ENCODE measurements at places on chromosomes 2 and 18.
A peak's percentile ranks its signal among the peaks of the same experiment; 100 is the strongest.

DNA sequence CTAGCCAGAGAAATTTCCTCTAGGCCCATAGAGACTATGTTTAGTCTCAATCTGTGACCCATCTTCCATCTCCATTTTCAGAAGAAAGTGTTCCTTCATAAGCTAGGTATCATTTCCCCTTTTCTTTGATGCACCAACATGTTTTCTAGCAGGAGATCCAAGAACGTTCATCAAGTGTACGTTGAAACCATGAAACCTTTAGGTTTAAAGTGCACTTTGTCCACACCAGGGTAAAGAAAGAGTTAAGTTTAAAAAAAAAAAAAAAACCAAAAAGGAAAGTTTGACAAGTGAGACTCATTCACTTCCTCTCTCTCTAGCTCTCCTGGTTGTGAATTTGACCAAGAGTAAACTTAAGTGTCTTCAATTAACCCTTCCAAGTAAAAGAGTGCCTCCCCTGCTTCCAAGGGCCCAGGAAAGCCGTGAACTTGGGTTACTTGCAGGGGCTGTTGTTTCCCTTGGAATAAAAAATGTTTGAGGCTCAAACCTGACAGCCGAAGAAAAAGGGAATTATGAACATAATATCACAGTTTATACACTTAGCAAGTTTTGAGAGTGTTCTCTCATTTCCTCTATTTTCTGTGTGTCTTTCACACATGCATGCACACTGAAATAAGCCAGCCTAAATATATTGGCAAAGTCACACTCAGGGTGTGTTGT is 56.7 kb downstream of the LBH start:
- DNase-seq, result no peak

DNA sequence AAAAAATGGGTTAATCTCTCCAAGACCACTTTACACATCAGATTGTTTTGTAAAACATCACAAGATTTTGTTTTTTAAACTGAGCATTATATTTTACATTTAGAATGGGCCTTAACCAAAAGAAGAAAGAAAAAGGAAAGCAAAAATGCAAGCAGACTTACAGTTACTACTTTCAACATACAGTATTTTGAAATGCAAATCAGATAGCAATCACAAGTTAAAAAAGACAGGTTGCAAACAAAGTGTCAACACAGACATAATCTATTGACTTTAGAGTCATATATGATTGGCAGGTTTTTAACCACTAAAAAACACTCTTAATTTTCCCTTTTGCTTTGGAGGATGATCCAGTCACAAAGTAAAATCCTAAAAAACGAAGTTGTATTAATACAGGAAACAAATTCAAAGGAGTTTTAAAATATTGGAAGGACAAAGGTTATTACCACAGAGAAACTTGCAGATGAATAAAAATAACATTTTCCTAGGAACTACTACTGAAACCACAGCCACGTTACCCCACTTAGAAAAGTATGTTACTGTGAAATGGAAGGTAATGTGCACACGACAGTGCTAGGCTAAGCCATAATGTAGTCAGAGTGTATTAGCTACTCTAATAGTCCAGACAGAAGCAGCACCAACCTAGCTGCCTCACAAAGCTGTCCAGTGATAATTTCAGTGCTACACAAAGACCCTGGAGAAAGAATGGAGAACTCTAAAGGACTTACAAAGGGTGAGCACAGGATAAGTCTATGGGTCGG is 22.9 kb downstream of the DARS1 start:
- no peak for DNase-seq

DNA sequence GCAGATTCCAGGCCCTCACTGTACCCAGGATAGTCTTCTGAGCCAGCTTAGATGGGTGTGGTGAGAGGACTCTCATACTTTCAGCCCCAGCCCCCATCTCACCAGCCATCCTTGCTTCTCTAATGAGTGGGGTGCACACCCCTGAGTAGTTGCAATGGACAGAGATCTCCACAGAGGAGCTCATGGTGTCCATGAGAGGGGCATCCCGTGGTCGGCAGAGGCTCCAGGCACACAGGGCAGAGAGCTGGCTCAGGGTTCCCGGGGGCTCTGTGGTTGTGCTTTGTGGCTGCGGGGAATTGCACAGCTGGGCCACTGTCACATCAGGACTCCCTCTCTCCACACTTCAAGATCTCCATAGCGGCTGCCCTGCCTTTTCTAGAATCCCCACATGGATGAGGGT is 226.0 kb upstream of the PXDN start:
- no peak for DNase-seq

DNA sequence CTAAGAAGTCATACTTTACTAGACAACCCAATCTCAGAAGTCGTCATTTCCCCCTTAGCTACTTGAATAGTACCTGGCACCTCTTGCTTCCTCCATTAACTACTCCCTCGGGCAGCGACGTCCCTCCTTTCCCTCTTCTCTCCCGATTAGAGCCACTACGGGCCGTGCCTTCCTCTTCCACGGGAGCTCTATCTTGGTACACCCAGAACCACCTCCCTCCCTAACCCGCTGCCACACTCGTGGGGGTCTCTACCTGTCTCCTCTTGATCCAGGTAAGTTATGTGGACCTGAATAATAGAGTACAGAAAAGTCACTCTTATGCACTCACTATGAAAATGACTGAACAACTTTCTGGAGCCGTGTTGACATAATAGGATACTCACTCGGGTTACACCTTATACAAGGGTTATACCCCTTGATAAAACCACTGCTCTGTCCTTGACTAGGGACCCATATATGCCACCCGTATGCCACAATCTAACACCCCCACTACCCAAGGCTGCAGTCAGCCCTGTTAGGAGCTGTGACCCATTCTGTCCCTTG is 595 bp upstream of the HDHD2 start:
- peak; percentile 56 for DNase-seq

GRCh38 chr2:233117351-233117750 is 57.2 kb downstream of the INPP5D start:
- peak; percentile 75 for DNase-seq

- no peak for DNase-seq
These were observed 201.7 kb downstream of the ALK start for GRCh38 chr2:29719639-29720038.

- DNase-seq, result peak; percentile 22
These were observed 27.7 kb downstream of the FAM110C start for GRCh38 chr2:18402-19271.

- DNase-seq, result no peak
These were observed 44.4 kb downstream of the BCL2L11 start for GRCh38 chr2:111165084-111165483.

DNA sequence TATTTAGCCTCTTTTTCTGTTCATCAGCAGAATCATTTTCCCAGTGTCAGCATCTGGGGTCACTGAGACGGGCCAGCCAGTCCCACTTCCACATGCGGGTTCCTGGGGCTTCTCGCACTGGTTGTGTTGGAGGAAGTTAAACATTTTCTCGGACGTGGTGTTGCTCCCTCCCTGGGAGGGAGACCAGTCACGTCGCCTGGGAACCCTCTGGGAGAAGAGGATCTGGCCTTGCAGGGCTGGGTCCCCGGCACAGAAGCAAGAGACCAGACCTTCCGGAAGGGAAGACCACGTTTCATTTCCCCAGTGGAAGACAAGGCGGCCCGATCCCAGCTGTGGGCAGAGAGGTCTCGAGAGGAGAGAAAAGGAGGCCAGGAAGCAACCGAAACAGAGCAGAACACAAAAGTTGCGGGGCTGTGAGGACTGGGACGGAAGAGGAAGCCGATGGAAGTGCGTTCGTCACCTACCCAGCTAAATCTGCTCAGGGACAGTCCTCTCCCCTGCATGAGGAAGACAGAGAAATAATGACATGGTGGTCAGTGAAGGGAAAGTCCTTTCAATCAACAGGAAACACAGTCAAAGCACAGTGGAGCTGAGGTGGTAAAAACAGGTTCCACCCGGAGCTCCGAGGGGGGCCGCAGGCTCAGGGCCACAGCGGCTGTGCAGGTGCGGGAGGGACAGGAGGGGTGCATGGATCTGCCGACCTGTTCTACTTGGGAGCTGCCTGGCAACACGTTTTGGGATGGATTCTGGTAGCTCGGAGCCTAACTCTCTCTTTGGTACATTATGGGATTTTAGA is 144.4 kb downstream of the MBP start:
- no peak for DNase-seq

- no peak for DNase-seq
These were observed 48.2 kb downstream of the IL1RL2 start for GRCh38 chr2:102235042-102235473.

DNA sequence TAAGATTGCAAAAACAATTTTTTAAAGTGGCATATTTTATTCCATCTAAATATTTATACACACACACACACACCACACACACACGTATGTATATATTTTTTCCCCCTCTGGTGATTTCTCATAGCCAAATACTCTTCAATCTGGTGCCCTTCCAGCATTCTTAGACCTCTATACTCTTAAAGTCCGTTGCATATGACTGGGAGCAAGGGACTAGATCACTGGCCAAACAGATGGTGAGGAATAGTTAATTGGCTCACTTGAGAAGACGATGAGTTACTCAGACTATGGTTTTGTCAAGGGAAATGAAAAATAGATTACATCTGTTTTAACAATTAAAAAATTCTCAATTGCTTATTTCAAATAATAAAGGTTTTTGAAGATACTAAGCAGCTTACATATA is 512.5 kb upstream of the LRRTM4 start:
- no peak for DNase-seq

GRCh38 chr2:169771612-169772011 is 27.1 kb upstream of the SSB start:
- DNase-seq, result no peak

GRCh38 chr2:172256886-172257285 is 154.2 kb upstream of the DLX2 start:
- no peak for DNase-seq

DNA sequence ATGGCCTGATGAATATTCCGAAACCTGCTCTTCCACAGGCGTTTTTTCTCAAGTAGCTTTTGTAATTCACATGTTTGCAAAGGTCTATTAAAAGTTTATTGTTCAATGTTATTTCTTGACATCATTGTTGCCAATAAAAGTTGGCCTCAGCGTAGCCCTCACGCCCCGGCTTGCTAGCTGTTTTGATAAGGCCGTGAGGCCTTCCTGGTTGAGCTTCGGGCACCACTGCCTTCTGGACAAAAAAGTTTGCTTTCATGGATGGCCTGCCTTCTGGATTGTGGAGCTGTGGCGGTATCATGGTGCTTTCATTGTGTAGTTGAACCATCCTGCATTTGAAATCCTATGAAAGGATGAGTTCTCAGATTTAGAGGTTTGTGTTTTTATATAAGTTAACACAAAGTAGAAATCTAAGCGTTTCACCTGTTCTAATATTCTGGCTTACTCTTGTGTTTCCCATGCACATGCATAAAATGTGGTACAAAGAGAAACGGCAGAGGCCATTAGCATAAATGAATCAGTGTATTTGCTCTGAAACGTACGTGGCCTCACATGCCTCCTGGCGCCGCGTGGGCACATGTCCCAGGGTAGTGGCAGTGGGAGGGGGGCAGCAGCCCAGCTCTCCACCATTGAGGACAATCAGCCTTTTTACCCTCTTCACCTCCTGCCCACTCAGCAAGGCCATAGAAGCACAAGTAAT is 134.5 kb downstream of the NCK2 start:
- no peak for DNase-seq

DNA sequence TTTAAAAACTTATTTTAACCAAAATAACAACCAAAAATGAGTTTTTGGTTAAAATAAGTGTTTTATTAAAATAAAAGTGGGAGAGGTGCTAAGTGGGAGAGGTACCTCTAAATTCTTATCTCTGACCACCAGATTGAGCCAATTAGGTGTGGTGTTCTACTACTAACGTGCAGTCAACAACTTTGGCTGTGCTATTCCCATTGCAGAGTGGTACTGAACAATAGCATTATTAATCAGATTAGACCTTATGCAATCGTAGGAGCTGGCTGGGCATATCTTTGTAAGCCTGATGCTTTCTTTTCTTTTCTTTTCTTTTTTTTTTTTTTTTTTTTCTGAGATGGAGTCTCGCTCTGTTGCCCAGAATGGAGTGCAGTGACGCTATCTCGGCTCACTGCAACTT is 38.9 kb downstream of the RAB27B start:
- DNase-seq, result no peak

DNA sequence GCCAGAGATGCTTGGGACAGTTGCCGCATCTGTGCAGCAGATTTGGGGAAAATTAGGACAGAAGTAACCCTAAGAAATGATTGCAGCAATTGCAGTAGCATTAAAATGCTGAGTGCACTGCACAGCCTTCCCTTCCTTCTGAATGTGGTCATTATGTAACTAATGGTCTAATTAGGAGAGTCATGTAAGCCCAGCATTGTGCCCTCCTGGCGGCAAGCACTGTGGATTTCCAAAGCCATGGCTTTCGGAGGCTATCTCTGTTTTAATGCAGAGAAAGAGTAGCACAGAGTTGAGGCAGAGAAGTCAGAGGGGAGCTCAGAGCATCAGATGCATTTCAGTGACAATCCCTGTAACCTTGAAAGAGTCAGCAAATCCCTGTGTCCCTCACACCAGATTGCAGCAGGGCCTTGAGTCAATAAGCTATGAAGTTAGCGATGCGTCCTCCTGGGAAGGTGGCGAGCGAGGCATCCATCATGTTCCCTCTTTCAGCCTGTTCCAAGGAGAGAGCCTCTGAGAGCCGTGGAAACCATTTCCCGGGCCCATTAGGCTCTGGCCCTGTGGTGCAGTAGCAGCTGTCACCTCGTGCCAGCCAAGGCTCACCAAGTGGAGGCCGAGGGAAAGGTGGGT is 307.2 kb downstream of the FBXO15 start:
- no peak for DNase-seq

DNA sequence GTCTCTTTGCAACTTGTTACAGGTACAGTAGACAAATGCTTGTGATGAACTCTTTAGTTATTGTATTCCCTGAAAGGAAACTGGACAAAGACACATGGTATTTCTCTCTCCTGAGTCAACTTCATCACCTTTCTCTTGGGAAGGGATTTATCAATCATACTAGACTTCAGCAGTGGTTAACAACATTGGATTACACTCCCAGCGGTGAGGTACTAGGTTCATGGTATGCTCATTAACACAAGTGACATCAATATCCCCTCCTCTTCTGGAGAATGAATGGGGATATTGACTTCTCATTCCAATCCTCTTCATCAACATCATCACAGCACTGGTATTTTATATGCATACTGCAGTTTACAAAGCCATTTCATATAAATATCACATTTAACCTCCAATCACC is 574.6 kb downstream of the ERBB4 start:
- DNase-seq, result no peak

DNA sequence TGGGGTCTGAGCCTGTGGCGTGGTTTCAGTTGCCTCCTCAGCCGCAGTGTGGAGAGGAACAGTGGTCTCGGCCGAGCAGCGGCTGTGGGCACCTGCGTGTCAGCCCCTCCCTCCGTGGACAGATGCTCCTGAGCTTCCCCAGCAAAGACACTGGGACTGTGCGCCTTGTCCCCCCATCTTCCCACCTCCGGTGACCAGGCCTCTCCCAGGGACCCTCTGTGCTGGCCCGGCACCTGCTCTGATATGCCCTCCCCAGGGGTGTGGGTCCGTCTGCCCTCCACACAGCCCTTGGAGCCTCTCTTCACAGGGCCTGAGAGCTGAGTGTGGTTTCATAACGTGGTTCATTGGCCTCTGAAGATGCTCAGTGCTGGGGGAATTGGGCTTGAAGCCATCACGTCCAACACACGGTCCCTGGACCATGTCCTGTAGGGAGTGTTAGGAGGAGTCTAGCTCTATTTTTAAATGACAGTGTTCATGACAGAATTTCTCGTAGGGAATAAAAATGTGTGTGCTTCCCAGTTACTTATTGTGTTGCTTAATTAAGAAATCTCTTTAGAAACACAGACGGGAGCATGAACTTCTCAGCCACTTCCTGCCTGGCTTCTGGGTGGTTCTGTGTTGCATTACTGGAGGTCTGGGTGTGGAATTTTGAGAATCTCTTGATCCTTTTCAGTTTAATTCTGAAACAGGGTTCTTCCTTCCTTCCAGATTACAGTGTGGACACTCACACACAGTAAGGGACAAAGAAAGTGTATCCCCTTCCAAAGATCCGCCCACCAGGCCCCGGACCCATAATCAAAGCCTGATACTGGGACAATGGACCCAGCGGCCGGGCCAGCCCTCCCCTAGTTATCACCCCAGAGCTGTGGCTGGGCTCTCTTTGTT is 110.7 kb downstream of the NFATC1 start:
- DNase-seq, result no peak
